ENCODE measurements at places on chromosomes 12 and 14. TPM values are rescaled to one million over a fixed set of nuclear protein-coding genes. Genes with fewer than 3 reads are reported as not detected.
A peak's percentile ranks its signal among the peaks of the same experiment; 100 is the strongest.

- no peak overlapping the region for H3K4me3 ChIP-seq
- H3K27ac ChIP-seq, result no peak overlapping the region
- no peak for DNase-seq
- H3K27me3 ChIP-seq, result no peaks in the 10 kb centered on the region
Measured at GRCh38 chr12:122987086-122987951, 6.8 kb downstream of the ARL6IP4 start.

DNA sequence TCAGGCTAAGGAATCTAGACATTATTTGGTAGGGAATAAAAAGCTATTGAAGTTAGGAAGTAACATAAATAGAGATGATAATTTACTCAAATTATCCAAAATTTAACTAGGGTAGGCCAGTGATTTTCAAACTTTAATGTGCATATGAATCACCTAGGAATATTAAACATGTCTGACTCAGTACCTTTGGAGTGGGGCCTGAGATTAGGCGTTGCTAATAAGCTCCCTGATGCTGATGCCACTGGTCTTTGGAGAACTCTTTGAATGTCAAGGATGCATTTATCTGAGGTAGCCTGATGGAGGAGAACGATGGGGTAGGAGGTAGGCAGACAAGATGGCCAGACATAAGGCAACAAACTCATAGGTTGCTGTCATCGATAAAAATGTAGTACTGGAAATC is 33.2 kb downstream of the EFCAB11 start:
- peaks cover 3% of the 10 kb centered on the region for H3K4me1 ChIP-seq
- H3K27me3 ChIP-seq, result no peaks in the 10 kb centered on the region
- H3K27ac ChIP-seq, result no peak overlapping the region

GRCh38 chr14:40280652-40281051 is 848.4 kb upstream of the FBXO33 start:
- no peak overlapping the region for H3K27ac ChIP-seq

DNA sequence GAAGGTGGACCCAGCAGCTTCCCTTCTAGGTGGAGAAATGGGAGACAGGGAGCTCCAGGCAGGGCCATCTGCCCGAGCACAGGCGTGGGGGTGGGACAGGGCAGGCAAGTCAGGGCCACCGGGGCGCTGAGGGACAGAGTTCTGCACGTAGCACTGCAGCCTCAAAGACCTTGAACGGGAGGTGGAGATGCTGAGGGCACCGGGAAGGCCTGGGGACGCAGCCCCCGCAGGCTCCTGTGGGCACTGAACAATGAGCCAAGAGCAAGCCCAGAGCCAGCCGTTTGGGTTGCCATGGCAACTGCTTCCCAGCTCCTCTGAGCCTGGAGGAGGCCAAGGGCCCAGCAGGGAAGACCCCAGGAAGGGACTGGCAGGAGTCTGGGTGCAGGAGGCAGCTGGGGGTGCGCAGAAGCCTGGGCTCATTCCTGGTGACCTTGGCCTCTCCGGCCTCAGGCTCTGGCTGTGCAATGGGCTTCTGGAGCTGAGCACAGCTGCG is 3.4 kb downstream of the LBHD2 start:
- H3K27ac ChIP-seq, result no peak overlapping the region
- no peak overlapping the region for H3K4me3 ChIP-seq
- DNase-seq, result peak; percentile 53
- peaks cover 6% of the 10 kb centered on the region for H3K4me1 ChIP-seq
- H3K36me3 ChIP-seq, result no peaks in the 10 kb centered on the region

DNA sequence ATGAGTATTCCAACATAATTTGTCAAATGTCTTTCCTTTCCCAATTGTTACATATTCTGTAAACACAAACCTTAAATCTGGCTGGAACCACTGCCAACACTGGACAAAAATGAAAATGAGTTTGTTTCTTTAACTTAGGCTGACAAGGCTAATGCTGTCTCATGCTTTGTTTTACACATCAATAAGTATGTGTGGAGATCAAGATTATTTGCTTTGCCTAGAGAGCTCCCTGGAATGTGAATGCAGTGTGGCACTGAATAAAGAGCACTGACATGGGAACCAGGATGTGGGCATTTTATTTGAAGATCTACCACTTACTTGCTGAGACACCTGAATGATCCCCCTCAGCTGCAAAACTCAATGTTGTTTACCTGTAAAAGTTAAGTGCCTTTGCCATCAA is 61.7 kb downstream of the RALGAPA1 start:
- no peak overlapping the region for H3K27ac ChIP-seq
- DNase-seq, result peak; percentile 4
- no peaks in the 10 kb centered on the region for H3K27me3 ChIP-seq
- no peak overlapping the region for H3K4me3 ChIP-seq
- no peaks in the 10 kb centered on the region for H3K36me3 ChIP-seq

The FMNL3 gene
- polyA plus RNA-seq, result 10.5 TPM

DNA sequence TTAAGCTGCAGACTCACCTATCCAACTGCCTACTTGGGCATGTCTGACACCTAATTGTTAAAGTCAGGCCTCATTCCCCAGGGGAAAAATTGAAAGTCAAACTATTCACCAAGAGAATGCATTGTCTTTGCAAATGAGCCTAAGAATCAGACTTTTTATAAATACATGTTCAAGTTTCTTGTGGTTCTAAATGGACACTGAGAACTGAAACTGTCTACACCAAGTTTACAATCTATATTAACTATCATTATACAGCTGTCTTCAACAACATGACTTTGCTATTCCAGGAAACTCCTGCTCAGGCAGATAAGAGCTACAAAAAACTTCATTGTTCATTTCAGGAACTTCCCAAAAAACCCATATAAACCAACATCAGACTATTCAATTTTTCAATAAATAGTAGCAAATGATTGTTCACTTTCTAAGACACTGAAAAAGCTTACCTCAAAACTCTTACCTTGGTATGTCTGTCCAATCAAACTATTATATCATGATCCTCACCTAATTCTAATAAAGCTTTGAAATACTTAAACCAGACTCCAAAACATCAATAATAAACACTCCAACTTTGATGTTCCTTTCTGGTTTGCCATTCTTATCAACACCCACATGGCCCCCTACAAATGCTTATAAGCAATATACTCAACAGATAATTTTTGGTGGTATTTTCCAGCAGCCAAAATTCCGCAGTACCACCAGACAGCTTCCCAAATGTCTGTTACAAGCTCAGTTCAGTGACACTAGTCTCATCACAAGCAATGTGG is 24.2 kb downstream of the CDK17 start:
- H3K36me3 ChIP-seq, result no peaks in the 10 kb centered on the region
- no peak overlapping the region for H3K27ac ChIP-seq
- DNase-seq, result no peak
- H3K27me3 ChIP-seq, result no peaks in the 10 kb centered on the region

GRCh38 chr14:84399296-84399910 is 1130.5 kb upstream of the FLRT2 start:
- H3K27me3 ChIP-seq, result no peaks in the 10 kb centered on the region
- H3K36me3 ChIP-seq, result no peaks in the 10 kb centered on the region
- no peaks in the 10 kb centered on the region for H3K4me1 ChIP-seq
- no peak overlapping the region for H3K27ac ChIP-seq

- no peak overlapping the region for H3K4me3 ChIP-seq
- no peak for DNase-seq
- no peaks in the 10 kb centered on the region for H3K36me3 ChIP-seq
- H3K4me1 ChIP-seq, result no peaks in the 10 kb centered on the region
- no peak overlapping the region for H3K27ac ChIP-seq
- no peaks in the 10 kb centered on the region for H3K27me3 ChIP-seq
Measured at GRCh38 chr14:85295318-85295717, 234.6 kb upstream of the FLRT2 start.

- no peaks in the 10 kb centered on the region for H3K27me3 ChIP-seq
- DNase-seq, result no peak
- peaks cover 6% of the 10 kb centered on the region for H3K36me3 ChIP-seq
- H3K4me1 ChIP-seq, result peaks cover 28% of the 10 kb centered on the region
Measured at GRCh38 chr12:56154818-56155217, 2.4 kb downstream of the MYL6B start.

The KRT78 gene
- polyA plus RNA-seq, result not detected

DNA sequence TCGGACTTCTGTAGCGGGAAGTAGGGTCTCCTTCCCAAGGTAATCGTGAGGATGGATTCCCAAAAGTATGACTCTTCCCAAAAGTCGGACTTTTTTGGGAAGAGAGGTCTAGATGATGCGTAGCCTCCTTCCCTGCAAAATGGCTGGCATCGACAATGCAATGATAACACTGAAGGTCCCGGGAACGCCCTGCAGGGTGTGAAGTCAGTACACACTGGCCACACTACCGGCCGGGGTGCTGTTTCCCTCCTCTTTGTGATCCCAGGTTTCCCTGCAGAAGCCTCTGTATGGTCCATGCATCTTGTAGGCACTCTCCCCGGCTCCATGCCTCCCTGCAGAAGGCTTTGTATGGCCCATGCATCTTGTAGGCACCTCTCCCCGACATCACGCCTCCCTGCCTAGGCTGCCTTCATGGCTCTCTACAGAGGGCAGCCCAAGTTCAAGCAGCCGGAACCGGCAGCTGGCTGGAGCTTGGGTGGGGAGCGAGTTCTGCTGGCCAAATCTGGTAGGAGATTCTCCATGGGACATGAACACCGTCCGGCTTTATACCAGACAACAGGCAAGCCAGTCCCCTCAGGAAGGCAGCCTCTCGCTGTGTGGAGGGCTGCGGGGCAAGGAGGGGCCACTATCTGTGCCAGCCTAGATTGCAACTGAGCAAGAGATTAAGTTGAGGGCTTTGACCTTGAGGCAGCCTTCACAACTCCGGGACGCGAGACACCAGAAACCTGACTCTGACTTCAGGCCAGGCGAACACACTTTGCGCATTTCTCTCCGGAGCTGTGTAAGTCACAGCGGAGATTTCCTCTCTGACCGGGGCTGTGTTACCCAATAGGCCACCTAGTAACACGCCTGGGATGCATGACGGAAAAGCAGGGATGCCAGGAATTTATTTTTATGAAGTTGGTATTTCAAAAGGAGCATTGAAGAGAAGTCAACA is 23.5 kb downstream of the FZD10 start:
- H3K4me1 ChIP-seq, result no peaks in the 10 kb centered on the region
- no peaks in the 10 kb centered on the region for H3K36me3 ChIP-seq
- H3K27ac ChIP-seq, result no peak overlapping the region
- no peak for DNase-seq
- H3K27me3 ChIP-seq, result no peaks in the 10 kb centered on the region
